ENCODE measurements at places on chromosomes 4 and X.

- DNase-seq = no peak
Observed at GRCh38 chrX:47608130-47608810, 11.4 kb downstream of the SYN1 start.

DNA sequence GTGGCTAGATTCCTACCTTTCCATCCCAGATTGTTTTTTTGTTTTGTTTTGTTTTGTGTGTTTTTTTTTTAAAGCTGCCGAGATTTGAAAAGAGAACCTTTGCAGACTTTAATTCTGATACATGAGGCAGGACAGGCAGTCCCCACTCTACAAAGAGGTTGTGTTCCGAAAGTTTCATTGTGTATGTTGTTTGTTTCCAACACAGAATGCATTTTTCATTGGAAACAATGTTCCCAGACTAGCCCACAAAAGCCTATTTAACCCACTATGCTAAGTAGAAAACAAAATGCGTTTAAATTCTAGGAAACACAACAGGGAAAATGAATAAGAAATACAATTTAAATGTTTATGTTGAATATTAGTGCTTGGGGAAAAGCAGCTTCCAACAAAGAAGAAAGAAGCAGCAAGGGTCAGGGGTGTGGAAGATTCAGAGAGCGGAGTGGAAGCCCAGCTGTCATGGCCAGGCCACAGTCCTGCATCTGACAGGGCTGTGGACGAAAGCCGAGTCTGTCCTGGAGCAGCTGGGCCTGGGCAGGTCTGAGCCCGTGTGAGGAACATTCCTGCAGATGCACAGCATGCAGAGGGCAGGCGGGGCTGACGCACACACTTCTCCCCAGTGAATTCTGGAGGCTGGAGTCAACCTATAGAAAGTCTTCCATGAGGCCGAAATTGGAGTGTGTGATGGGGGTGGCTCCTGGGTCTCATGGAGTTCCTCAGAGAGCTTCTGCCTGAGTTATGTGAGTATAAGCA is 12.4 kb upstream of the SETD7 start:
- no peak for DNase-seq

GRCh38 chr4:10612476-10612875 is 72.1 kb downstream of the CLNK start:
- DNase-seq = no peak

DNA sequence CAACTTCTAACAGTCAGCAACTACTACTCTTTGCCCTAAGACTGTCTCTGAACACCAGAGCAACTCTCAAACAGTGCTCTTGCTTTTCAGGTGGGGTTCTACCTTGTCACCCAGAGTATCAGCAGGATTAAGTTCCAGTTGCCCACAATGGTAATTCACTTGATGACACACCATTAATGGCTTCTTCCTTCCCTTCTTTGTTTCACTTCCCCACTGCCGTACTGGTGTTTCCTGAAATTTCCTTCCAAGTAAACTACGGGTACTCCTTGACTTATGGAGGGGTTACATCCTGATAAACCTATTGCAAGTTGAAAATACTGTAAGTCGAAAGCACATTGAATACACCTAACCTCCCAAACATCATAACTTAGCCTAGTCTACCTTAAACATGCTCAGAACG is 36.6 kb upstream of the PDK3 start:
- DNase-seq = no peak

DNA sequence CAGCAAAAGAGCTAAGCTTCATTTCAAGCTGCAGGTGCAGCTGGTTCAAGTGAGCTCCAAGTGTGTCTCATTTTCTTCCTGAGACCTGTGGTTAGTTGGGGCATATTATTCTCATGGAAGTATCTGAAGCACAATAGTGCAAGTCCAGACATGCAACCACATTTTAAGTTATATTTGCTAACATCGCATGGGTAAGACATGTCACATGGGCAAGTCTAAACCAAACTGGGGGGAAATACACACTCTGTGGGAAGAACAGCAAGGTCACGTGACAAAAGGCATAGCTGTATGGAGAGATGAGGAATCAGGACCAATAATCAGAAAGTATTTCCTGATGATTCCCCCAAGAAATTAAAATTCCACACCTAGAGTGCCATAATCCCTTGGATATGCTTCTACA is 94.9 kb upstream of the NDP start:
- no peak for DNase-seq

DNA sequence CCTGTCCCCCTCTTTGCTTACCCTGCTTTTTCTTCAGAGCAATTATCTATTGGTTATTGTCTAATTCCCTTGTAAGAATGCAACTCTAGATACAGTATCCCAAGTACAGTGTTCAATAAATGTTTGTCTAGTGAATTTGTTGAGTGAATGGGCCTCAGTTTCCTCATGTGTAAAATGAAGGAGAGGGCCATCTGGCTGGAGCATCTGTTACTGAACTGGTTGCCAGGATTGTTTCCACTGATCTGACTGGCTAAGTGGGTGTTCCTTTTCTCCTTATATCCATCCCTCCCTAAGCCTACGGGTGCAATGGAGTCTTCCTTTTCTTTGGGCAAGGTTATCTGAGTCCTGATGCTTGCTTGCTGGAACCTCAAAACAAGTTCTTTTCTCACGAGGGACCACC is 185.2 kb upstream of the RPS6KA3 start:
- no peak for DNase-seq

- DNase-seq = peak; percentile 35
Observed at GRCh38 chr4:37780444-37781130, 45.9 kb upstream of the PGM2 start.

GRCh38 chr4:88106205-88106604 is 52.2 kb downstream of the ABCG2 start:
- DNase-seq = no peak

DNA sequence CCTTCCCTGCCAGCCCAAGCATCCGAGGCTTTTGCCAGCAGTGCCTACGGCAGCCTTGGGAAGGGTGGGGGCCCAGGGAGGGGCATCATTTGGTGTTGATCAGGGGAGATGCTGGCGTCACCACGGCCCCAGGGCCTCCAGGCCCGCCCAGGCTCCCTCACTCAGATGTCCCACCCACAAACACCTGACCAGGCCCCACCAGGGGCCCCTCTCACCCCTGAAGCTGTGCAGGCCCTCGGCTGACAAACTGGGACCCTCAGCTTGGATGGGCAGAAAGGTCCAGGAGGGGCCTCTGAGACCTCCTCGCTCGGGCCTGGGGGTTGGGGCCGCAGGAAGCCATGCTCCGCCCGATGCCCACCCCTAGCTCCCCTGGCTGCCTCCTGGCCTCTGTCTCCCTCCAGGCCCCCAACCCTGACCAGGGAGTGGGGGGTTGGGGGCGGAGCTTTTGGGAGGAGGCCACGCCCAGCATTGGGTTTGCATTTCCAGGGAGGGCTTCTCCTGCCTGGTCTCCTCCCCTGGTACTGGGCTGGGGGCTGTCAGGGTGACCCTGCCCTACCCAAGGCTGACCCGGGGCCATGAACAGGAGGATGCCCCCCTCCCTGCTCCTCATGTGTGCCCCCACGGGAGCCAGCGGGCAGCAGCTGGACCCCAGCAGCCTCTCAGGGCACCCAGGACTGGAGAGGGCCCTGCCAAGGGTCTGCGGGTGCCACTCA is 33.4 kb upstream of the SPON2 start:
- DNase-seq = no peak

DNA sequence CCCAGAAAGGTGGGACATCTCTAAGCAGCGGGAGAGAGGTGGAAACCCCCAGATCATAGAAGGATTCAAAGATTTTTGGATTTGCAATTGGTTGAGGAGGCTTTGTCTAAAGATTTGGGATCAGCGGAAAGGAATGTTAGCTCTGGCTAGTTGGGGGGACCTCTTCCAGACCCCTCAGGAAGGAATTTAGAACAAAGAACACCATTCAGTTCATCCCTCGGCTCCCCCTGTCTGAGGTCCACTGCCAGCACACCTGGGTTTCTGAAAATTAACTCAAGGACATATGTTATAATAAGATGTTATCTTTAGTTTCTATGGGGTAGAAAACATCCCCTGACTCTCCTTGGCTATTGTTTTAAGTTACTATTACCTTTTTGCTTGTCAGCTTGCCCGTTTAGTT is 163.6 kb downstream of the CEP135 start:
- no peak for DNase-seq

- no peak for DNase-seq
Observed at GRCh38 chr4:75698963-75699228, 25.5 kb upstream of the USO1 start.

DNA sequence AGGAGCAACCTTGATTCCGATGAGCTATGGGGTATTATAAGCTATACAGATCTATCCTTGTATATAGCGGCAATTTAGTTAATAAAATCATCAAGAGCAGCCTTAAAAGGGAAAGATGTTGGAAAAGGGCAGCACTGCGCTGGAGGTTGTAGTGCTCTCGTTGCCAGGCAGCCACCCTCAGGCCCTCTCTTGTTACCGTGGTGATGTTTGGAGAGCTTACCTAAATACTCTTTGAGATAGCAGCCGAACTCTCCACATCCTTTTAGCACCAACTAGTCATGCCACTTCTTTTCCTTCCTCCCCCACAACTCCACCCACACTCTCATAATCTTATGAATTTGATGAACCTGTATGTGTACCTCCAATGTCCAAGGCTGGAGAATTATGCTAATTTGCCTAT is 3.8 kb upstream of the RADX start:
- no peak for DNase-seq

- no peak for DNase-seq
Observed at GRCh38 chr4:169854090-169854489, 96.3 kb upstream of the HPF1 start.

- DNase-seq = no peak
Observed at GRCh38 chr4:115158296-115158695, 44.9 kb upstream of the NDST4 start.

GRCh38 chrX:107440187-107440586 is 9.3 kb upstream of the FRMPD3 start:
- DNase-seq = no peak

- no peak for DNase-seq
Observed at GRCh38 chr4:70359115-70359661, 1.4 kb upstream of the SMR3A start.

DNA sequence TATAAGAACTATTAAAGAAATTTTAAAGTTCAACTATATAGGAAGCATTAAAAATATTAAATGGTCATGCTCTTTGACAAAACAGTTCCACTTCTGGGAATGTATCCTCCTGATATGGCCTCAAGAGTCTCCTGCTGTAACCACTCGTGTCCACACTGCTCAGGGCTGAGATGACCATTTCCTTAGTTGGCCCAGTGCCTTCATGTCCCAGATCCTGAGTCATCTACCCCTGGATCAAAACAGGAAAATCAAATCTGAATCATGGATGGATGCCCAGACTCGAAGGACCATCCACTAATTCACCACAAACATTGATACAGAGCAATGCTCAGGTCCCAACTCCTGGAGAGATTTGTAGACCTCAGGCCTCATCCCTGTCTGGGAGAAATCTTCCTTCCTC is 44.7 kb downstream of the GPRASP3 start:
- DNase-seq = no peak

GRCh38 chr4:3257556-3258482 is 8.9 kb downstream of the MSANTD1 start:
- no peak for DNase-seq

GRCh38 chr4:182616476-182616875 is 300.7 kb downstream of the DCTD start:
- DNase-seq = no peak

All from stimulated activated CD8-positive, alpha-beta memory T cell treated with anti-CD3 and anti-CD28 coated beads, Interleukin-4, amount 100 ng/mL, for 1 hour (primary cell).